ENCODE measurements at places on chromosomes 16 and 17.

GRCh38 chr16:65655802-65656201, 533.9 kb upstream of the CDH11 start:
- DNase-seq, result no peak

DNA sequence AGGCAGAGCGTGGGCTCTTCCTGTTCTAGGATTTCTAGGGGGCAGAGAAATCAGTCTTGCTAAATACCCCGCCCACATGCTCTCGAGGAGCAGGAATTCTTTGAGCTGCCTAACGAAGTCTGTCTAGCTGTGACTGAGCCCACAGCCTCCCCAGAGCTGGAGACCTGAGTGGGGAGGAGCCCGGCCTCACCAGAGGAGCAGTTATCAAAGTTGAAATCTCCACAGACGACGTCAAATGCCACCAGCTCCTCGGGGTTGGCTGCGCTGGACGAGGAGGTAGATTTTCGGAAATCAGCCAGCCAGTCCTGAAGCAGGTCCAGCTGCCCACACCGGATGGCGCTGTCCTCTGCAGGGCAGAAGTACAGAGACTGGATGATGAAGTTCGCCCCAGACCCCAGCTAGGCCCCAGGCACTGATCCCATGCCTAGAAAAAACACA, 53.8 kb downstream of the PRMT7 start:
- no peak for DNase-seq

DNA sequence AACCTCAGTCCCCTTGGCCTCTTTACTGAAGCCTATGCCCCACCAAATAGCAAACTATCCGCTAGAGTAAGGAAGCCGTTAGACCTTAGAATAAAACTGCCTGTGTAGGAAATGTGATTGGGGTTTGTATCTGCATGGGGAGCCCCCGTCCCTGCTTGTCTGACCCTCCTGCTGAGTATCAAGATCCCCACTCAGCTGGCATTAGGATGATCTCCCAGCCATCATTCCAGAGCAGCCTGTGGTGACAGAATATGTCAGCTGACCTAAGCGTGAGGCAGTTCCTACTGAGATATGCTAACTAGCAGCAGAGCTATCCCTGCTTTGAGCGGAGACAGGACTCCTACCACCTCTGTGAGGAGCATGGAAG, 645 bp upstream of the GFOD2 start:
- DNase-seq, result no peak

DNA sequence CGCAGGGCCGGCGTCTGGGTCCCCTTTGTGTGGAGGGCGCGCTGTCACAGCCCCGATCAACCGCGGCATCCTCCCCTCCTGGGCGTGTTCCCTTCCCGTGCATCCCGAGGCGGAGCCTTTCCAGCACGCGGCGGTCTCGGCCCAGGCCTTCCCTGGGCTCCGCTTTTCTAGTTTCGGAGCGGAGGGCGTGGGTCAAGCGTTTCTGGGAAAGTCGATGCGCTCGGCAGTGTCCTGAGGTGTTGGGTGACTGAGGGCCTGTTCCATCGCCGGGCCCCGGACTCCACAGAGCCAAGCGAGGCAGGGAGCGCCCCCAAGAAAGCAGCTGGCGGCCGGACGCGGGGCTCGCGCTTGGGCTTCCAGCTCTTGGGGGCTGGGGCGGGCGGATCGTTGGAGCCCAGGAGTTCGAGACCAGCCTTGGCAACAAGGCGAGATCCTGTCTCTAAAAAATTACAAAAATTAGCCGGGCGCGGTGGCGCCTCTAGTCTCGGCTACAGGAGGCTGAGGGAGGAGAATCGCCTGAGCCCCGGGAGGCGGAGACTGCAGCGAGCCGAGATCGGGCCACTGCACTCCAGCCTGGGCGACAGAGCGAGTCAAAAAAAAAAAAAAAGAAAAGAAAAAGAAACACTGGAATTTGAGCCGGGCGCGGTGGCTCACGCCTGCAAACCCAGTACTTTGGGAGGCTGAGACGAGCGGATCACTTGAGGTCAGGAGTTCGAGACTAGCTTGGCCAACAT, 806 bp downstream of the IFT140 start:
- no peak for DNase-seq

DNA sequence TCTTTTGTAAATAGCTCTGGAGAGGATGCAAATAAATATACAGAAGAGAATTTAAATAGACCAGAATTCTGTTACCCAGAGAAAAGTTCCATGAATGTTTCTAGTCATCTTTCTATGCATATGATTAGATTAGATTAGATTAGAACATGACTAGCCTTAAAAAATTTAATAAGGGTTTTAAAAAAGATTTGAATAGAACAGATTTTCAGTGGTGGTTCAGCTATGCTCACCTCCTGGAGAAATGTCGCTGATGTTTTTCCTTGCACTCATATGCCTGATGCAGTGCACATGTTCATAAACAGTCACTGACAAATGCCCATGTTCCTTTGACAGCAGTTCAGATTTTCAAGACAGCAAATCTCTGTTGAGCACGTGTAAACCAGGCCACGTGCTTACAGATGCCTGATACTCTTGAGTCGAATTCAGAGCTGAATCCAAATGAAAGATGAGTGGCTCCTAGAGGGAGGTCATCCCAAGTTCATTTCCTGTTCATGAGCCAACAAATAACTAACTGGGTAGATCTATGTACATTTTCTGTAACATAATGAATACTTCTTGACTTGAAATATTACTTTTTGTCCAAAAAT, 19.9 kb upstream of the RAB11FIP4 start:
- DNase-seq, result no peak

All from effector CD4-positive, alpha-beta T cell (primary cell).